Hematopoietic multipotent progenitor cell treated with erythropoietin and hydrocortisone succinate and interleukin-3 and kit ligand, for 8 days (in vitro differentiated cells): ENCODE measurements at places on chromosomes 16 and 17.

- no peak for DNase-seq
Measured at GRCh38 chr16:82834151-82834815, 207.5 kb downstream of the CDH13 start.

GRCh38 chr17:31854672-31855071 lies 4.4 kb downstream of the COPRS start:
- no peak for DNase-seq

- no peak for DNase-seq
Measured at GRCh38 chr16:87152221-87152755, 164.9 kb downstream of the C16orf95 start.

GRCh38 chr17:41613277-41614082 lies 913 bp upstream of the KRT16 start:
- no peak for DNase-seq

DNA sequence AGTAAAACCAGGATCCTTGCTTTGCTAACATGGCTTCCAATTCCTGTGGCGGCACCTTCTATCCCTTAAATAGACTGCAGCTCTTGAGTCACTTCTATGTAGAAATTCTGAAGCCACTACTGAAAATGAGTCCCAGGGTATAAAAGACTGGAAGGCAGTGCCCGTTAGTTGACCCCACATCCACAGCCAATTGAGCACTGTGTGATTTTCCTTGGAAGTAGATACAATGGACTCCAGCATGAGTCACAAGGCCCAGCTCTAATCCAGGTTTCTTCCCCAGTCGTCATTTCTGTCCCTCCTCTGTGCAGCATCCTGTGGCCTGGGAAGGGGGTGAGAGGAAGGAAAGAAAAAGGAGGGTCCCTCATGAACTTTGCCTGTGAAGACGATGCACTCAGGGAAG lies 69.5 kb downstream of the HLF start:
- no peak for DNase-seq

DNA sequence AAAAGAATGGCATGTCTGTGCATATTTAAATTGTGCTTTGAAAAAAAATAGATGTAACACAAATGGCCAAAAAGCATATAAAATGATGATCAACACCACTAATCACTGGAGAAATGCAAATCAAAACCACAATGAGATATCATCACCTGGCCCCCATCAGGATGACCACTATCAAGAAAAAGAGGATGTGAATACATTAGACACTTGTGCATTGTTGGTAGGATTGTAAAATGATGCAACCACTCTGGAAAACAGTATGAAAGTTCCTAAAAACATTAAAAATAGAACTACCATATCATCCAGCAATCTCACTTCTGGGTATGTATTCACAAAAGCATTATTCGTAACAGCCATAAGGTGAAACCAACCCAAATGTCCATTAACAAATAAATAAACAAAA lies 91.5 kb downstream of the SPAG9 start:
- no peak for DNase-seq

DNA sequence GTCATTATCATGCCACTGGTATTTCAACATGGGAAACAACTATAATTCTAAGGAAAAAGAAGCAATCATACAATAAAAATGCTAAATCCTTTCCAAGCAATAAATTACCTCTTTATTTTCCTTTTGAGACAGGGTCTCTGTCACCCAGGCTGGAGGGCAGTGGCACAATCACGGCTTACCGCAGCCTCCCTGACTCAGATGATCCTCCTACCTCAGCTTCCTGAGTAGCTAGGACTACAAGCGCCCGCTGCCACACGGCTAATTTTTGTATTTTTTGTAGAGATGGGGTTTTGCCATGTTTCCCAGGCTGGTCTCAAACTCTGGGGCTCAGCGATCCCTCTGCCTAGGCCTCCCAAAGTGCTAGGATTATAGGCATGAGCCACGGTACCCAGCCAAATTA lies 24.1 kb downstream of the CNOT1 start:
- no peak for DNase-seq

- DNase-seq = peak; percentile 56
Measured at GRCh38 chr16:14289692-14290340, 218.7 kb downstream of the MRTFB start.

DNA sequence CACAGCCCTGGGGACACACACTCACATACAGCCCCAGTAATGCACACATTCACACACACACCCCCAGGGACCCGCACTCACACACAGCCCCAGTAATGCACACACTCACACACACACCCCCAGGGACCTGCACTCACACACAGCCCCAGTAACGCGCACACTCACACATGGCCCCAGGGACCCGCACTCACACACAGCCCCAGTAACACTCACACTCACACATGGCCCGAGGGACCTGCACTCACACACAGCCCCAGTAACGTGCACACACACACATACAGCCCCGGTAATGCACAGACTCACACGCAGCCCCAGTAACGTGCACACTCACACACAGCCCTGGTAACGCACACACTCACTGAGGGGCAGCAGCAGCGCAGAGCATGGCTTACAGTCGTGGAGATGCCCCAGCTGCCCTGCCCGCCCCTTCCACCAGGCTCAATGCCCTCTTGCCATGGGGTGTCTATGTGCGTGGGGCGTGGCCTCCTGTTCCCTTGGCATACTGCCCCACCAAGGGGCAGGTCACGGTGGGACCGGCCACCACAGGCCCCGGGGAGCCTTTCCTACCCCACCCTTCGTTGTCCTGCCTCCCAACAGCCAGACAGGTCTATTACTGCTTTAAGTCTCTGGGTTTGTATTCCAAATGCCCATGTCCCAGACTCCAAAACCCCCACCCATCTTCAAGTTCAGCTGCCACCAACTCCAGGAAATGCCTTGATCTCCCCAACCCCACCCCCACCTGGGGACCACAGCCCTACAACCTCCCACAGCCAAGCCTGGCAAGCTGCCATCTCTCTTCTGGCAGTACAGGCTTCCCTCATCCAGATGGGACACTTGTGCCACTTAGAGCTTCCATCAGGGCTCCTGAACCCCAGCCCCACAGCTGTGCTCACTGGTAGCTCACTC lies 2.7 kb downstream of the CCDC102A start:
- peak; percentile 61 for DNase-seq

- no peak for DNase-seq
Measured at GRCh38 chr17:16491131-16491702, 776 bp downstream of the LRRC75A start.

DNA sequence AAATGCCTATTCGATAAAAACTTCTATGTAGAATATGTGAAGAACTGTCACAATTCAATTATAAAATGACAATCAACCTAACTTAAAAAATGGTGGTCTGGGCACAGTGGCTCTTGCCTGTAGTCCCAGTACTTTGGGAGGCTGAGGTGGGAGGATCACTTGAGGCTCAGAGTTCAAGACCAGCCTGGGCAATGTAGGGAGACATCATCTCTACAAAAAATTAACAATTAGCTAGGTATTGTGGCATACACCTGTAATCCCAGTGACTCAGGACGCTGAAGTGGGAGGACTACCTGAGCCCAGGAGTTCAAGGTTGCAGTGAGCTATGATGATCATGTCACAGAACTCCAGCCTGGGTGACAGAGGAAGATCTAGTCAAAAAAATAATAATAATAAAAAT lies 18.6 kb upstream of the METTL9 start:
- DNase-seq = no peak

DNA sequence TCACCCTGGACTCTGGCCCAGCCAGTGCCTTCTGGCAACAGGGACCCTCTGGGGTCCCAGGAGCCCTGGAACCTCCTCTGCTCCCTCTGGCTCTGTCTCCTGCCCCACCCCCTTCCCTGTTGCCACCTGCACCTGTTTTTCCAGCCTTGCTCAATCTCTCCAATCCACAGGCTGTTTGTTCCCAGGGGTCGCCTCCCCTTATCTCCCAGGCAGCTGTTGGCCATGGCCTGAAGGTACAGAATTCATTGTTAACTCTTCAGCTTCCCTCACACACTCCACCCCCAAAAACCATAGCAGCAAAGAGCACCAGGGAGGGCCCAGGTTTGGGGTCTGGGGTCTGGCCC lies 39.3 kb upstream of the TOB1 start:
- DNase-seq = no peak

GRCh38 chr17:78875363-78876093 lies 27.5 kb downstream of the CEP295NL start:
- DNase-seq = no peak
